ENCODE measurements at places on chromosomes 1 and 21.
A peak's percentile ranks its signal among the peaks of the same experiment; 100 is the strongest.

- no peak for DNase-seq
These were observed 31.9 kb downstream of the CYP4B1 start for GRCh38 chr1:46830665-46831322.

DNA sequence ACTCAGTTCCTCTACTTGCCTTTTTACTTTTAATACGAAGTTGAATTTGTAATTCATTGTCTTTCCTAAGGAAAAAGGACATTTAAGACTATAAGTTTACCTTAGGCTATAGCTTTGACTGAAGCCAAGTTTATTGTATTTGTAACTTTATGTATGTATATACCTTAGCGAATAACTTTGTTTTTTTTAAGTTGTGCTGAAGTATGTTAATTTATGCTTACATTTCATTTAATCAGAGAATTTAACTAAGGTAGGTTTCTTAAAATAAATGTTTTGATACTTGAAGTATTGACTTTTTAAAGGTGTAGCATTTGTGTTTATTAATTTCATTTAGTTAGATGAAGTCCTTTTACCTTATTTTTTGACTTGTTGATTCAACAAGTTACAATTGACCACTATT, 55.2 kb upstream of the TPTE start:
- DNase-seq, result no peak

- no peak for DNase-seq
These were observed 364.8 kb upstream of the SNX7 start for GRCh38 chr1:98296681-98297080.

DNA sequence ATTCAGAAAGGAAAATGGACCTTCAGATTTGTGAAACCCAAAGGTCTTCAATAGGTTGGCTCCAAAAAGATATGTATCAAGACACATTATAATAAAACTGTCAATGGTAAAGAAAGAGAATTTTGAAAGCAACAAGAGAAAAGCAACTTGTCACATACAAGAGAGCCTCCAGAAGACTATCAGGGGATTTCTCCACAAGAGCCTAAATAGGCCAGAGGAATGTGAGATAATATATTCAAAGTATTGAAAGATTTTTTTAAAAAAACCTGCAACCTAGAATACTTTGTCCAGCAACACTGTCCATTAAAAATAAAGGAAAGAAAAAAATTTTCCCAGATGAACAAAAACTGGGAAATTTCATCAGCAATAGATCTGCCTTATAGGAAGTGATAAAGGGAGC, 869.6 kb upstream of the ADGRL2 start:
- no peak for DNase-seq

GRCh38 chr1:43716559-43717281, 9.4 kb downstream of the ST3GAL3 start:
- no peak for DNase-seq

DNA sequence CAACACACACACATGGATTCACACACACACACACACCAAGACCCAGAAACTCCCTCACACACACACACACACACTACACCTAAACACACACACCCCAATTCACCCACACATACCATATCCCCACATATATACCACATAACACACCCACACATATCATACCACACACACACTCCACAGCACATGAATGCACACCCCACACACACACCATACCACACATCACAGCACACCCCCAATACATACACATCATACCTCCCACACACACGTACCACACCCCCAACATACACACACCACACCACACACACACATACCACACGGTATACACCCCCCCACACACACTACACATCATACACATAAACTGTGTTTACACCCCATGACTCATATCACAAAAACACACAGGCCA, 80.0 kb downstream of the DMRTB1 start:
- DNase-seq, result no peak

- no peak for DNase-seq
These were observed 43.7 kb upstream of the PSEN2 start for GRCh38 chr1:226826479-226827261.

- no peak for DNase-seq
These were observed 149.3 kb upstream of the WNT4 start for GRCh38 chr1:22292011-22292788.

GRCh38 chr1:14742181-14742980, 143.9 kb downstream of the KAZN start:
- DNase-seq, result no peak

DNA sequence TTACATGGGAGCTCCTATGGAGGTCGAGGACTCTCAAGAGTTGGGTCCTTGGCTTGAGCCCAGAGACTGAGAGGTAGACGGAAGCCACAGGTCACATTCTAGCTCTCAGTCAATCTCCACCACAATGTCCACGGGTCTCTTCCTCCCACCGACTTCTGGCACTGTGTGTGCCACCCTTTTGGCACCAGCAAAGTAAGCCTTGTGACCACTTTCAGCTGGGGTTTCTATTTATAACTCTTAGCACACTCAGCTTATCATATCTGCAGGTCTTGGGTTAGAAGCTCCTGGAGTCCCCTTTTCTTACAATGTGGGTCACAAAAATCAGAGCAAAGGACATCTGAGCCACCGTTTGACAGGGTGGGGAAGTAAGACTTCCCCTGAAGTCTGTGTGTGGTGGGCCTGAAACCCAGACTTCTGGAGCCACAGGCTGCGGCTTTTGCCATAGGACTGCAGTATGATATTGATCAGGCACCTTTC, 28.3 kb downstream of the NCMAP start:
- DNase-seq, result no peak

GRCh38 chr1:151934048-151934493, 24.8 kb upstream of the THEM4 start:
- peak; percentile 40 for DNase-seq

GRCh38 chr1:102588536-102588935, 519.8 kb downstream of the COL11A1 start:
- DNase-seq, result no peak

- no peak for DNase-seq
These were observed 309.9 kb downstream of the ADGRL2 start for GRCh38 chr1:82110366-82111254.

DNA sequence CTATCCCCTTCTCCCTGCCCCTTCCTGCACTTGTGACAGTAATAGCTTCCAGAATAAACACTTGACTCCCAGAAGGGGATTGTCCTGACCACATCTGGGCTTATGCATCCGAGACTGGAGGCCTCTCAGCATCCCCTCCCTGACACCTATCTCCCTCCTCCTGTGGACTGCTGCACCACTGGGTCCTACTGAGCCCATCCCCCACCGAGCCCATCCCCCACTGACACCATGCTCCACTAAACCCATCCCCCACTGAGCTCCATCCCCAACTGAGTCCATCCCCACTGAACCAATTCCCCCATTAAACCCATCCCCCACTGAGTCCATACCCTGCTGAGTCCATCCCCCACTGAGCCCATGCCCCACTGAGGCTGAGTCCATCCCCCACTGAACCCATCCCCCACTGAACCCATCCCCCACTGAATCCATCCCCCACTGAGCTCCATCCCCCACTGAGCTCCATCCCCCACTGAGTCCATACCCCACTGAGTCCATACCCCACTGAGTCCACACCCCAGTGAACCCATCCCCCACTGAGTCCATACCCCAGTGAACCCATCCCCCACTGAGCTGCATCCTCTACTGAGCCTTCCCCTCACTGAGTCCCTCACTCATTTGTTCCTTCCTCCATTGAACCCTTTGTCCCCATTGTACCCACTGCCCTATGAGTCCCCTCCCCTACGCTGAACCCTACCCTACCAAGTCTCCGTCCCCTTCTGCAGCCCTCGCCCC, 5.6 kb downstream of the PDZK1IP1 start:
- no peak for DNase-seq

- no peak for DNase-seq
These were observed 14.0 kb downstream of the PKNOX1 start for GRCh38 chr21:42988236-42988965.

- DNase-seq, result no peak
These were observed 18.6 kb downstream of the ACOT11 start for GRCh38 chr1:54566438-54567141.

DNA sequence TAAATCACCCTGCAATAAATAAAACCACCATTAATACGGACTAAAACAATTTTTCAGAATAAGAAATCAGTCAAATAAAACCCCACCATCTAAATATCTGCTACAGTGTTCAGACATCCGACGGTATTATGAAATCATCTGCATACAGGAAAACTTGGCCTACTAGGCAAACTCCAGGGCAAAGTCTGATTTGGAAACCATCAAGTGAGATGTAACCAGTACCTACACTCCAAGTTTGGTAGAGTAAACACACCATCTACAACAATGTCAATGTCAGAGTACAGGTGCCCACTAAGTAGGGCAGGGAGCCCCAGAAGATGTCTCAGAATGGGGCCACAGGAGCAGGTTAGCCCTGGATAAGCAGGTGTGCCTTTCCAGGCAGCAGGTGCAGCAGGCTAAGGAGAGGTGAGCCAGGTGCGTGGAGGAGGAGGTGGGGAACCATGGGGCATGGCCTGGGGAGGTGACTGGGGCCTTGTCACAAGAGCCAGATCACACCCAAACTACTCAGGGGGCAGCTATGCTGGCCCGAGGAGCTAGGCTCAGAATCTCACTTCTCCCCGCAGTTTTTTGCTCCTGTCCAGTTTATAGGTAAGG, 59.6 kb downstream of the CAPZB start:
- DNase-seq, result no peak

GRCh38 chr21:25901330-25901979, 166.7 kb downstream of the GABPA start:
- no peak for DNase-seq

- DNase-seq, result no peak
These were observed 189.6 kb downstream of the KAZN start for GRCh38 chr1:14788080-14788479.

GRCh38 chr1:201404055-201404454, 4.9 kb upstream of the LAD1 start:
- DNase-seq, result no peak

- DNase-seq, result peak; percentile 84
These were observed 9.1 kb downstream of the IFI6 start for GRCh38 chr1:27662707-27663393.

All from T-helper 2 cell treated with Interferon-gamma antibody and Interleukin-4, amounts not matched to agents 5 μg/mL and 100 μg/mL, for 36 hours (primary cell).